WTC11 (cell line): ENCODE measurements at places on chromosomes 5 and 9.
A peak's percentile ranks its signal among the peaks of the same experiment; 100 is the strongest.

DNA sequence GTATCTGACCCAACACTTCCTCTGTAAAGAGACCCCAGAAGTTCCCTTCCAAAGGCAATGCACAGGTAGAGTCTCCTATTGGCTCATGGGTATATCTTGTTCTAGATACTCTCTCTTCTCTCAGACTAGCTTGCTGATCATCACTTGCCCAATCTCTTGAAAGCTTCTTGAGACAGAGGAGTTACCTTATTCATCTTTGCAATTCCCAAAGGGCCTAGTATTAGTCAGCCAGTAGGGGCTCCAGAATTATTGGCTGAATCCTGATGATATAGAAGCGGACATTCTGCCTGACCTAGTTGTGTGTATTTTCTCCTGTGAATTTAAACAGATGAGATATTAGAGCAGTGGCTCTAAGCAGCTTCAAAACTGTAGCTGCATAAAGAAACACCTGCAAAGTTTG lies 304.0 kb upstream of the KLF4 start:
- no peak for DNase-seq

GRCh38 chr9:97511655-97512427 lies 10.4 kb downstream of the TMOD1 start:
- no peak for DNase-seq

DNA sequence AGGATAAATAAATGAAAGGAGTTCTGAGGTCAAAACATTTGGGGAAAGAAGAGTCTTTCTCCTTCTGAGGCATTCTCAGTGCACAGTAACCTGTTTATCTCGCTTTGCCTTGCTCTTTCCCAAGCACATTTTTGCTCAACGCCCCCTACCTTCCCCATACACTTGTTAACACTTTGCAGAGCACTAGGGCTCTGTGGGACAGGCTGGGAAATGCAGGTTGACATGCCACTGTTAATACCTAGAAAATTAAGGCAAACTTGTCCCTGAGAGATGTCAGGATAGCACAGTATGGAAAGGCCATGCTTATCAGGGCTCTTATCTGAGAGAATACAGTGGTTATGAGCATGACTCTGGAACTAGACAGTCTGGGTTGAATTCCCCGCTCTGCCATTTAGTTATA lies 152.0 kb downstream of the DOCK8 start:
- DNase-seq, result no peak

- DNase-seq, result peak; percentile 14
Observed at GRCh38 chr5:140967226-140967893, 1.1 kb downstream of the PCDHAC2 start.

DNA sequence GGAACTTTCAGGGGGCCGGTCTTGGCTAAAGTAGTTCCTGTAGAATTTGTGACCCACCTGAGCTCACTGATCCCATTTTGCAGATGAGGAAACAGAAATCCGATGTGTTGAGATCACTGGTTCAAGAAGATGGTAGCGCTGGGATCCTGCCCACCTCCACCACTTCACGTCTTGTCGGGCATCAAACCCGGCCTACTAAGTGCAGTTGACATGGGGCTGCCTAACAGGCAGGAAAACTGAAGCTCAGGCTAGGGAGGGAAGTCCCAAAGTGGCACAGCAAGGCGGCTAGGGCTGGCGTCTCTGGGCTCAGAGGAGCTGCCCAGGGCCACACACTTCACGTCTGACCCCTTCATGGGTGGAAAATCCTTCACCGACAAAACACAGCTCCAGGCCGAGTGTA lies 502 bp upstream of the ENG start:
- DNase-seq, result no peak

- DNase-seq, result no peak
Observed at GRCh38 chr5:167770461-167770860, 521.0 kb upstream of the WWC1 start.

DNA sequence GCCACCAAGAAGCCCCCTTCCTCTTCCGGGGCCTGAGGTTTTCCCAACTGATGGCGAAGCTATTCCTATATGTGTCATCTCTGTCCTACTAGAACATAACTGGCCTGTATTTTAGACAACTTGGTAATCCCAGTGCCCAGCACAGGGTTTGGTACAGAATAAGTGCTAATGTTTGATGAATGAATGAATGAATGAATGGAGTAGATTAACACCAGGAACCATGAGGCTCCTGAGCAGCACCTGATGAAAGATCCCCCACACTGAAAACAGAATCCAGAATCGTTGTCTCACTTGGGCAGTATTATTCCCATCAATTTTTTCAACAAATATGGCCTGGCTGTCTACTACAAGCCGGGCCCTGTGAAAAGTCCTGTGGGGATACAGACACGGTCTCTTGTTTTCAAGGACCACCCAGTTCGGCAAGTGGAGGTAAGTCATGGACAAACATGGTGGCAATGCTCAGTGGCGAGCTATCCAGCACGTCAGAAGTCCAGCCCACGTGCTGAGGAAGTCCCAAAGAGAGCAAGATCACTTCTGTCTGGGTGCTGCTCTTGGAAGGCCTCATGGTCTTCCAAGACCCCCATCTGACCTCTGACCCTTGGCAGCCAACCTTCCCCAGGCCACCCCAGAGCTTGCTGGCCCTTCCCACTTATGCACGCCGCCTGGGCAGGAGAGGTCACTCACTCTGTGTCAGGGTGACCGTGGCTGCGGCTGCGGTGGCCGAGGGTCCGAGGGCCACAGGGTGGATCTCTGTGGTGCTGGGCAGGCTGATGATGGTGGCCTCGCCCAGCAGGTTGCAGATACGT lies 1.0 kb downstream of the NAIF1 start:
- DNase-seq, result no peak

DNA sequence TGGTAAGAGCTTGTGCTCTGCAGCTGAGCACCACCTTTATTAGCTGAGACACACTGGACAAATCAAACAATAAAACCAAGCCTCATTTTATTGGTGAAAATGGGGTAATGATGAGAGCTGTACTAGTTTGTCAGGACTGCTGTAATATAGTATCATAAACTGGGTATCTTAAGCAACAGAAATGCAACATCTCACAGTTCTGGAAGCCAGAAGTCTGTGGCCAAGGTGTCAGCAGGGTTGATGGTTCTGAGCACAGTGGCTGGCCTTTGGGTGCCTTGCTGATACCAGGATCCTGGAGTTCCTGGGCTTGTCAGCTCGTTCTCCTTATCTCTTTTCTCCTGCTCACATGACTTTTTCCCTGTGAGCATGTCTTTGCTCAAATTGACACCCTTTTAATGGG lies 513.1 kb downstream of the IRX1 start:
- no peak for DNase-seq

DNA sequence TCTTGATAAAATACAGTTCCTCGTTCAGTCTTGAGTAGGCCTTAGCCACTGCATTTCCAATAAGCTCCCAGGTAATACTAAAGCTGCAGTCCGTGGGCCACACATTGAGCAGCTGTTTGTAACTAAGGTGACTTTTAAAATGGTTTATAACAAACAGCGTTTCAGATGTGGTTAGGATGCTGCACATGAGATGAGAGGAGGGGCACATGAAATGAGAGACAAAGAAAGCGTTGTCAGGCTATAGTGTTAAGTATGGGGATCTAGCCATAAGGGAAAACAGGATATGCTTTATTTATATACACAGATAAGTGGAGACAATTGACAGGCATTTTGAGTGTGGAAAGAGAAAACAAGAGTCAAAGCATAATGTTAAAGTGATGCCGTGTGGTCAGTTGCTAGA lies 89.9 kb downstream of the PAM start:
- DNase-seq, result no peak

GRCh38 chr9:138103849-138104206 lies 226.2 kb downstream of the CACNA1B start:
- DNase-seq, result no peak

- DNase-seq, result no peak
Observed at GRCh38 chr5:173318330-173318729, 9.9 kb downstream of the STC2 start.

DNA sequence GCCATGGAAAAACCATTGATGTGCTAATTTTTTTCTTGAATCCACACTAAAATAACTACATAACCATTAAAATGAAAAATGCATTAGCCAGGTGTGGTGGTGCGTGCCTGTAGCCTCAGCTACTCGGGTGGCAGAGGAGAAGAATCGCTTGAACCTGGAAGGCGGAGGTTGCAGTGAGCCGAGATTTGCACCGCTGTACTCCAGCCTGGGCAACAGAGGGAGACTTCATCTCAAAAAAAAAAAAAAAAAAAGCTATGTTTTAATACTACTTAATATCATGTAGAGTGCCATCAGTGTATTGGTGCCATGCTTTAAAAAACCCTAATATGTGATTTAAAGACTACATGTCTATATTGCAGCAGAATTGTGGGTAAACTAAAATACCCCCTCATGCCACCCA lies 58.9 kb downstream of the NDFIP1 start:
- DNase-seq, result no peak

DNA sequence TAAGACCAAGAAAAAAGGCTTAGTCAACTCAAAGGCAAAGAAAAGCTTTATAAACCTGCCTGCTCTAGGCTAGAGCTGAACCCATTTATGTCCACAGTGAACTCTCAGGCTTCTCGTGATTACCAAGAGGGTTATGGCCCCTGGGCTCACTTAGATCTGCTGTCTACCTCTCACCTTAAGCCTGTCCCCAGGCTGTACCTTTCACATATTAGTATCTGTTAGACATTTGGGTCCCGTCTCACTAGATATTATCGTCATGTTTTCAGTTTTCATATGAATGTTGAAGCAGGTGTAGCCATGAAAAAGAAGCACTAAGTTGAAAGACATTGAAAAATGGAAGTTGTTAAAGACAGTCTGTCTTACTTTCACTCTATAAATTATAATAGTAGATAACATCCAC lies 75.2 kb upstream of the COX7C start:
- no peak for DNase-seq

DNA sequence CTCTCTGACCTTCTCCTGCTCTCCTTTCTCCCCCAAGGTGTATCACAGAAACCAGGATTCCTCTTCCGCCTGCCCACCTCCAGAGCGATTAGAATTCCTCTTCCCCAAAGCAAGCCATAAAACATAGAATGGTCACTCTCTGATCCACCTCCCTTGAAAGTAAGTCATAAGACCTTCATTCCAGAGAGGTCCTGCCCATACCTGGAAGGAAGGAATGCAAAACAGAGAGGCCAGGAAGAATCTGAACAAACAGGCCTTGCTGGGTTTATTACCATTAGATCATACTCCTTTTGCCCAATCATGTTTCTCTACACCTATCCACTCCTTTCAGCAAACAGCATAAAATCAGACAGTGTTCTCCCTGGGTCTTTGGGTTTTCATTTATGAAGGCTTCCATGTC lies 21.0 kb downstream of the CDKL3 start:
- DNase-seq, result no peak

DNA sequence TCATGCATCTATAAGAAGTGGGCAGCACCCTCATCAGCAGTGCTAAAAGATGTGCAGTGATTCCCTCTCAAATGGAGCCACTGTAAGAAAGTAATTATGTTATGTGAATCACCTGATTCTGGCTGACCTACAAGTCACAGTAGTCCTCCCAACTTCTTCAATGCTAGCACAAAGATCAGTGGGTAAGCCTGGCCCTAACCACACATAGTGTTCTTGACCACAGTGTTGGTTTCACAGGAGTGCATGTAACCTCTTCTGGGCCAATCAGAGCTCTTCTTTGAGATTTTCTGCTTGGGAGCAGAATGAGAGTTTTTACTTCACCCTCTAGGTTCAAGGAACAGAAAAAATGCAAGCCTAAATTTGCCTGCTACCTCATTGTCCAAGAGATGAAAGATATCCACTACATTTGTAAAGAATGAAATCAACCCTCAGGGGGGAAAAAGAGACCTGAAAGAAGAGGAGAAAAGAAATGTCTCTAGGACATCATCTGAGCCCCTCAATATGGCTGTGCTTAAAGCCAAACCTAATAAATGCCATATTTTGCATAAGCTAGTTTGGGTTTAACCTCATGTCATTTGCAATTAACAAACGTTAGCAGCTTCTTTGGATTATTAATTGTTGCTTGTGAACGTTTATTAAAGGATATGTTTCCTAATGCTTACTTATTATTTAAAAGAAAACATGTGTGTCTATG lies 65.3 kb upstream of the ADRB2 start:
- no peak for DNase-seq

DNA sequence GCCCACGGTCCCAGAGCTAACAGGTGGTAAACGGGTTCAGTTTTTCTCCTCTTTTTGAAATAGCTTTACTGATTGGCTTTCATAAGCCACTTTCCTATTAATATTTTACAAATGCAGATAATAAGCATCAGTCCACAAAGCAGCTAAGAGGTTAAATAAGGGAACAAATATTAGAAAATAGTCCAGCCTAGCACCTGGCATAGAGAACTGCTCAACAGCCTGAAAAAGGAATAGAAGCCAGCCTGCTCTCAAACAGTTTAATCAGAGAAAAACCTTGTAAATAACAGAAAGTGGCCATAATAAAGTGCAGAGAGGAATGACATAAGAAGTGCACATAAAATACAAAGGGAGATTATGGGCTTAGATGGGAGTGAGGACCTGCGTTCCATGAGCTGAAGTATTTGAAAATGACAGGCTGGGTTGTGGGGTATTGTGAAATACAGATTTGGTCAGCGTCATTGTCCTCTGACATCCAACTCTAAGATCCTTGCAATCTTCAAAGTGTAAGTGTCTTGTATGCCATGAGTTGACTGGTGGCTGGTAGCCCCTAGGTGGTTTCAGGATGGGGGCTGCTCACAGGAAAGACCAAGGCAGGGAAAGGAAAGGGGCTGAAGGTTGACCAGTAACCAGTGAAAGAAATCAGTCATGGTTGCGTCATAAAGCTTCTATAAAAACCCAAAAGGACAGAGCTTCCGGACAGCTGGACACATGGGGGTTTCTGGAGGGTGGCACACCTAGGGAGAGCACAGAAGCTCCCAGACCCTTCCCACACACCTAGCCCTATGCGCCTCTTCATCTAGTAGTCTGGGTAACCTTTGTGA lies 32.4 kb downstream of the MYO10 start:
- DNase-seq, result no peak

GRCh38 chr5:103211576-103212561 lies 46.7 kb upstream of the MACIR start:
- no peak for DNase-seq

DNA sequence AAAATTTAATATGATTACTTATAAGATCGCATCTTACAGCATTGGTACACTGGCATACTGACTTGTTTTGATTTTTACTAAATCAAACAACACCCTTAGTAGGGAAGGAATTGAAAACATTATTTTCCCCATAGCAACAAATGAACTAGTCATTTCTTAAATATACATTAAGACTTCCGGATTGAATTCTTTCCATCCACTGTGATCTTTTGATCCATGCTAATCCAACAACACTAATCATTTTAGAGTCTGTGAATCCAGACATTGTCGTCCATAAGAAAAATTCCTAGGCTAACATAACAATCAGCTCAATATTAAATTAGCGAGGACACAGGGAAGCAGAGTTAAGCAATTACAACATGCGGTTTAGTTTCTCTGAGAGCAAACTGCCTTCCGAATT lies 21.6 kb upstream of the ERAP1 start:
- DNase-seq, result no peak

GRCh38 chr5:177576169-177576568 lies 15.8 kb upstream of the TMED9 start:
- no peak for DNase-seq

DNA sequence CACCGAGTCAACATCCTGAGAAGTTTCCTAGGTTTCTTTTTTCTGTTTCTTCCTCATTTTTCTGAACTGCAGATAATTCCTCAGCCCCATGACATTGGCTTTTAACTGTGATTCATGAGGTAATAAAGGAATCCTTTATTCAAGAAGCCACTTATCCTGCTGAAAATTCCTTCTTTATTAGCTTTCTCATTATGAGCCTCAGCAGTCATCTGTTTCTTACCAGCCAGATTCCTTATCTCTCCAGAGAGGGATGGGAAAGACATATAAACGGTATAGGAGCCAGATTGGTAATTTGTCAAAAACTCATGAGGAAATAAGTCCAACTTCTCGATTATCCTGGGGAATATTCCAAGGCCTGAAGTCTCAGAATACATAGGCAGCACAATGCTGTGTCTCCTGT lies 465.4 kb downstream of the ICE1 start:
- DNase-seq, result no peak

GRCh38 chr9:96317335-96317980 lies 15.5 kb upstream of the HSD17B3 start:
- no peak for DNase-seq
